Hematopoietic multipotent progenitor cell (in vitro differentiated cells): ENCODE measurements at places on chromosomes 12 and 14.

DNA sequence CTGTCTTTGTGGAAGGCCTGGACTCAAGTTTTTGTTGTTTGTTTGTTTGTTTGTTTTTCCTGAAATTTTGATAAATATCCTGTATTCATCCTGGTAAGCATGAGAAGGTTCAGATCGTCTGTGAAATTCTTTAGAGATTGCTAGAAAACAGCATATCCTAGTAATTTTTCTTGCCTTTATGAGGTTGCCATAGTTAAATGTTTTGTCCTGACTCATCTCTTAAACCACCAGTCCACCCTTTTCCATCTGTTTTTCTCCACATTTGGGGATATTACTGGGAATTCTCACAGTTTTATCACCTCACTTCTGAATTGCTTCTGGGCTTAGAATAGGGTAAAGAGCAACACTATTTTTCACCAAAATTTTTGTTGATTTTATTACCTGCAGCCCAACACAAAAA, 248.3 kb downstream of the FBXL14 start:
- no peak for DNase-seq

- peak; percentile 47 for DNase-seq
Observed at GRCh38 chr14:63276492-63277342, 42.0 kb downstream of the GPHB5 start.

DNA sequence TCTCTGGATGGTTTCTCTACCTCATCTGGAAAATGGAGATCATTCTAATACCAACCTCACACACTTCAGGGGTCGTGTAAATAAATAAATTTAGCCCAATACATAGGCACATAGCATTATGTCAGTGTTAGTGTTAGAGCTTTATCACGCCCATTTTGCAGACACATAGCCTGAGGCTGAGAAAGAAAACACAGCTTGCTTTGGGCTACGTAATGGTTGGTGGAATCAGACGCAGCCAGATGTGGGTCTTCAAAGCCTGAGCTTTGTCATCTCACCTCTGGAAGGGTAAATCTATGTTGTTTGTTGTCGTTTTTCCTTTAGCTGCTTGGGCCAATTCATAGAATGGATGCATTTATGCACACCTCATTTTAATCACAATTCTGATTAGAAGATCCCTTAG, 191.6 kb downstream of the RBM19 start:
- DNase-seq: no peak

DNA sequence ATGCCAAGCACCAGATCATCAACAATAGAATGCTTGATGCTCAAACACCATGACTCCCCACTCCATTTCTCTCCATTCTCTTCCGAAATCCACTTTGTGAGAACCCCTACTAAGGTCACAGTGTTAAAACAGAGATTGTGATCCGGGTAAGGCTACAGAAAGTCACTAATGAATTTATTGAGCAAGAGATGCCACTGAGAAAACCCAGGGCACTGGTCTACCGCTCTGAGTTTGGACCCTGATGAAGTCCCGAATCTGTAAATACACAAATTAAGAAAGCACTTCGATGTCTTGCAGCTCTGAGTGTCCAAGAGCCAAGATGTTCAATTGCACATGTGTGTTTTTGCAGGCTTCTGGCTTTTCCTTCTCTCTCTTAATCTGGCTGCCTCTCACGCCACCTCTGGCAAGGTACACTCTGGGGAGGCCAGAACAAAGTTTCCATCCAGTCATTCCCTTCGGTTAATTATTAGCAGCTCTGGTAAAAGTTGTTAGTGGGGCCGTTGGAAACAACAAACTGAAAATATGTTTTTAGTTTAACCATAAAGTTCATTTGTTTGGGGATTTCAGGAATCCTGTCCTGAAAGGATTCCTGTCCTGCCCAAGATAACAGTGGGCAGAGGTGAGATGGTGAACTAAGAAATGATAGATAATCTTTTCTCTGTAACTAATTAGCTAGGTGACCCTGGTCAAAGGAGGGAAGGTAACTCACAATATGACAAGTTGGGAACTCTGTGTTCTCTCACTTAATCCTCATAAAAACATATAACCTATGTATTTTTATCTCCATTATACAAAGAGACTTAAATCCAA, 75.4 kb downstream of the BTG1 start:
- no peak for DNase-seq

DNA sequence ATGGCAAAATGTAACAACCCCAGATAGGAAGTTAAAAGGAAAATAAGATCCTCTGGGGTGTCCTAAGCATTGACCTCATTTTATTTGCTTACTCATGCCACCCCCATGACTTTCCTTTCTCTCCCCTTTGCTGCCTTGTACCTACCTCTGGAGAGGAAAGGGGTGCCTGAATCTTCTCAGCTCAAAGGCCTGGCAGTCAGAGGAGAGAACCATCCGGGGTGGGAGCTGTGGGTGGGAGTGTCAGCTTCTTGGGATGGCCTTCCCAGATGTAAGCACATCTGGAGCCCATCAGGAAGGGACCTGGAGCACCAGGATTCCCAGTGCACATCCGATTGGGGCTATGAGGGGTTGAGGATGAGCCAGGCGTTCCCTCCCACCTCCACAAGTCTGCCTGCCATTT, 5.2 kb upstream of the ITGA5 start:
- DNase-seq: no peak

DNA sequence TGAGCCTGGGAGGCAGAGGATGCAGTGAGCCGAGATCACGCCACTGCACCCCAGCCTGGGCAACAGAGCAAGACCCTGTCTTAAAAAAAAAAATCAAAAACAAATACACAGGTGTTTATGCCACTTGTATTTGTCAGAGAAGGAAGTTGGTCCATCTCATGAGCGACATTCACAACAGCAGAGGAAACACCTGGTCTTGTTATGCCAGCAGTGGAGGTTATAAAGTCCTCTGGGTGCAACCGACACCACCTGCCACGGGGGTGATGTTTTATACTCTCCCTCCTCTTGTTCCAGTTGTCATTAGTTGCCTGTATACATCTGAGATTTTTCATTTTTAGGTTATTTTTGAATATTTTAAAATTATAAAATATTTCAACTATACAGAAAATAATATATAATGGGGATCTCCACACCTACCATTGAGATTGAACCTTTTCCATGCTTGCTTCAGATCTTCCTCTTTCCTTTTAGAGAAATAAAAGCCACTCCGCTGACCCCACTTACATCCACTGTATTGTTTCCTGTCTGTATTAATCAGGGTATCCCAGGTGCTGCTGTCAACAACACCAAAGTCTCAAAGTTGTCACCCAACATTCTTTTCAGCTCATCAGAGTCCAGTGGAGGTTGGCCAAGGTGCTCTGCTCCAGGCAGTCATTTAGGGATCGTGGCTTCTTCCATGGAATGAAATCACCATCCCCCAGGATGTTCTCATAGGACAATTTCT, 65.1 kb downstream of the RNFT2 start:
- DNase-seq: peak; percentile 69

- no peak for DNase-seq
Observed at GRCh38 chr14:92755495-92755894, 7.1 kb upstream of the LGMN start.

DNA sequence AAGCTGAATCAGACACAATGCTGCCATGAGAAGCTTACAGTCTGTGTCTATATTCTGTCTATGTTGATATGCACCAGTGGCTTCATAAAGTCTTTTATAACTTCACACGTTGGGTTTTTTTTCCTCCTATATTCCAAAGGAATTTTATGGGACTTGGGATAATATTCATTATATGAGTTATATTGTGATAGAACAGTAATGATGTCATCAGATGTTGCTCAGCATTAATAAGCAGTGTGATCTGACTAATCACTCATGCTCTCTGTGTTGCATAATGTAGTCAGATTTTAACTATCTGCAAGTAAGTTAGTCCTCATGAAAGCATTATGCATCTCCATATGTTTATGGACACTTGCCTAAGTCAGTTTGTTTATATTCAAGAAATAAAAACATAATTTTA, 159.6 kb downstream of the PLCZ1 start:
- DNase-seq: no peak

- no peak for DNase-seq
Observed at GRCh38 chr12:5511256-5511643, 79.3 kb downstream of the NTF3 start.

GRCh38 chr14:68230950-68231717, 411.6 kb downstream of the RAD51B start:
- DNase-seq: no peak

- DNase-seq: no peak
Observed at GRCh38 chr12:32989705-32990104, 93.1 kb upstream of the PKP2 start.

DNA sequence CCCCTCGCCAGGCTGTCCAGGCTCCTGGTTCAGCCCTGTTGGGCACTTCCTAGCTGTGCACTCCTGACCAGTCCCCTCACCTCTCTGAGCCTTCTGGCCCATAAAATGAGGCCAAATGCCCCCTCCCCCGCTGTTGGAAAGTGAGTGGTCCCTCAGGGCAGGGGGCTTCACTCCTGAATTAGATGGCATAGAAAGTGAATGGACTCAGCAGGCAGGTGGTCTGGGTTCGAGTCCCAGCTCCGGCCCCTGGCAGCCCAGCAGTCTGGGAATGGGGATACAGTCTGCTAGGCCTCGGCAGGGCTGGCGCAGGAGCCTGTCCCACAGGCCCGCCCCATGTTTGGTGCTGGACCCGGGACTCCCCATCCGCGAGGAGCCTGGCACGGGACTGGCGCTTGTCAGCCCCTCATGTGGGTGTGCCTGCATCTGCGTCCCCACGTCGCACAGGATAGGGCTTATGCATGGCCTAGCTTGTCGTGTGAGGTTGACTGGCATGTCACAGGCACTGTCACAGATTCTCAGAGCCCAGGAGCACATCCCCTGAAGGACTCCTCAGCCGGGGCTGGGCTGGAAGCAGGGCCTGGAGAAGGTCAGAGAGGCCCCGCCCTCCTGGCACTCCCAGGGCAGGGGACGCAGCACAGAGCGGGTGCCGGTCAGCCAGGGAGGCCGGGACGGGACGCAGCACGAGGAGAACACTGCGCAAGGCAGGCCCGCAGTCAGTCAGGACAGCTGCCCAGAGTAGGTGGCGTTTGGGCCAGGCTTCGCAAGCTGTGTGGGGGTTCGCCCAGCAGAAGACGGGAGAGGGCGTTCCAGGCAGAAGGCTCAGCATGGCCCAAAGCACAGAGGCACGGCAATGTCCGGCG, 40.5 kb downstream of the DIO3 start:
- no peak for DNase-seq

DNA sequence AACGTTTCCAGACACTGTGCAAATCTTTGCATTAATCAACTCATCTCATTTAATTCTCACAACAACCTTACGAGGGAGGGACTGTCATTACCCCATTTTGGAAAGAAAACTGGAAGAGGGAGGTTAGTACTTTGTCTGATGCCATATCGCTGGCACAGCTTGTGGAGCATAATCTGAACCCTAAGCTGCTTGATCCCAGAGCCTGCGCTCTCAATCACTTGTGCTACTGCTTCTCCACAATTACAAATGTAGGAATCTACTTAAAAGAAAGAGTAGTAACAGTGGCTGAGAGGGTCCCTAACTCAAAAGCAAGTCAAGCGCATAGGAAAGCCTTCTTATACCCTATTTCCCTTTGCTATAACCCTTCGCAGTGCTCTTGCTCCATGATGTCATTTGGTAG, 3.2 kb downstream of the EFS start:
- no peak for DNase-seq

DNA sequence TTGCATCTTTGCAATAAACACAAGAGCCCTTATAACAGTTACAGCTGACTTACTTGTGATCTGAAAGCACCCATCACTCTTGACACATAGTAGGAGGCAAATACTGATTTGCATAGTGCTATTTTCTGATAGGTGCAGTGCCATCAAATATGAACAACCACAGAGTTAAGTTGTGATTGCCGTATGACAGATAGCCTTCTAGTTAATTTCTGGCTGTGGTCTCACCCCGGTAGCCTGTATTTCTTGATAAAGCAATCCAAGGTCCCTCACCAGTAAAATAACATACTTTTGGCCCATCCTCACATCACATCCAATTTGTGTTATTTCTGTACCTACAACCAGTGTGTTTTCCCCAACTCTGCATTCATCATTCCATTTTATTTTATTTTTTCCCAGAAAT, 23.3 kb upstream of the STYK1 start:
- no peak for DNase-seq

- no peak for DNase-seq
Observed at GRCh38 chr12:114530417-114530816, 124.5 kb upstream of the TBX5 start.

DNA sequence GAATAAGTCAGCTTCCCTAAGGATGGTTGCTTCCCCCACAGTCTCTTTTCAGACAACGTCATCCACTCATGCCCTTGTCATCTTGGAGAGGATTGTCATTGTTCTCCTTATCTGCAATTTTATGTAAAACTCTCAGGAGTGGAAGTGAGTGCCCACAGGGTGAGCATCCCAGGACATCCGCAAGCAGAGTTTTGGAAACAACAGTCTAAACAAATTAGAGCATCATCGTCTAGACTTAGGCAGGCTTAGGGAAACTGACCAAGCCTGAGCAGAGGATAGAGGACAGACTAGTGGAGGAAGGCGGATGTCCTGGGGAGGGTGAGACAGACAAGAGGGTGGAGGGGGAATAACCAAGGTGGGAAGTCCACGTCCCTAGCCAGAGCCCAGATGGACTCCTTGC, 63.7 kb upstream of the BDKRB2 start:
- no peak for DNase-seq

- no peak for DNase-seq
Observed at GRCh38 chr12:54427106-54427505, 8.0 kb upstream of the ITGA5 start.

DNA sequence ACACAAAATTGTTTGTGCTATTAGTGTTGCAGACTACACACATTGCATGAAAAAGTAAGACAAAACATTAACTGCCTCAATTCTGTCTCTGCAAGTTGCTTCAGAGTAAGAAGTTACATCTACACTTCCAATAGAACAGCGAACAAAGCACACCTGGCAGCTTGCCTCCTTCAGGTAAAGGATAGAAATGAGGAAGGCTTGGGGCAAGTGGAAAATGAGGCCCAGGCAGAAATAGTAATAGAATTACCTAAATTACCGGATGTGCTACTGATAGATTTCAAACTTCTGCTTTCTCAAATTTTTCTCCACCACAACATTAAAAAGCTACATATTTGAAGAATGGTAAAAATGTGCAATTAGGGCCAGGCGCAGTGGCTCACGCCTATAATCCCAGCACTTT, 37.7 kb downstream of the CCDC175 start:
- no peak for DNase-seq

DNA sequence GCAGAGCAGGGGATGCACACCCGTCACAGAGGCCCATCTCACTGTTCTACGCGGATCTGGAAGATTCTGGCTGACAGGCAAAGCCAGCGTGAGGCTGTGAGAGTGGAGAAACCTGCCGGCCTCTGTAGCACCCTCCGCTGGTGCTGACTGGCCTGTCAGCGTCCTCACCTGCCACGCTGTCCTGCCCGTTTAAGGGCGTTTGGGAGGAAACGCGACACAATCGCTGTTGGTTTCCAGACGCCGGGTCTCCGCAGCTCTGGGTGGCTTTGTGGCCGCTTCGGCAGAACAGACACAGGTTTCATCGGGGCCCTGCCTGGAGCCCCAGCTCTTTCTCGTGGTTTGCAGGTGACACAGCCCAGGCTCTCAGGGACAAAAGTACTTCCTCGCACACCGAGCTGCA, 70.6 kb downstream of the NOC4L start:
- DNase-seq: no peak

DNA sequence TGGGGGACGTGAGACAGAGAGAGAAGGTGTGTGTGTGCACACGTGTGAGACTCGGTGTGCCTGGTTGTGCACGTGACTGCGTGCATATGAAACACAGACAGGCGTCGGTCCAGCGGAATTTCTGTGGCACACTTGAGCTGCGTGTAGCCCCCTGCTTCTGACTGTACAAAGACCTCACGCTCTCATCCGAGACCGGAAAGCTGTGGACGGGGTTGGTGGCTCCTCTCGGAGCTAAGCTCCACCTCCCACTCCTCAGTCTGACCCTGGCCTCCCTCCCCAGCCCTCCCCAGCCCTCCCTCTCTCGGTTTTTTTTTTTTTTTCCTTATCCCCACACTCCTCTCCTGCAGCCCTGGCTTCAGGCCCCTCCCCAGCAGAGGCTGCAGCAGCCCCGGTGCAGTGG, 8.3 kb upstream of the C14orf180 start:
- DNase-seq: no peak
